GM18507 (cell line): ENCODE measurements at places on chromosomes 12 and 14.

- no peak for DNase-seq
Measured at GRCh38 chr12:58268069-58268468, 326.7 kb downstream of the ATP23 start.

DNA sequence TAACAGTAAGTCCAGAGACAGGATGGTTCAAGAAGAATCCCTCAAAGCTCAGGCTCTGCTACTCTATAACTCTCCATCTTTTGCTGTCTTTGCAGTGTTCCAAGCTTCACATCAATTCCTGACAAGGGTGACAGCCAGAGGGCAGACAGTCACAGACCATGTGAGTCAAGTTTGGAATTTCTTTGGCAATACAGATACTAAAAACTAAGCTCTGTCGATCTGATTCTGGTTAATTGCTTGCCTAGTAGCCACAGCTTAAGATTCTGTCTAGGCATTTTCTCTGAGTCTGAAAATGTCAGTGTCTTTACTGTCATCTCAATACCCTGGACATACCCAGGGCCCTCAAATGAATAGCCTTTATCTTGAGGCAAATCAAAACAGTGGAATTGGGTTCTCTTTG, 153.7 kb downstream of the CEP128 start:
- no peak for DNase-seq

DNA sequence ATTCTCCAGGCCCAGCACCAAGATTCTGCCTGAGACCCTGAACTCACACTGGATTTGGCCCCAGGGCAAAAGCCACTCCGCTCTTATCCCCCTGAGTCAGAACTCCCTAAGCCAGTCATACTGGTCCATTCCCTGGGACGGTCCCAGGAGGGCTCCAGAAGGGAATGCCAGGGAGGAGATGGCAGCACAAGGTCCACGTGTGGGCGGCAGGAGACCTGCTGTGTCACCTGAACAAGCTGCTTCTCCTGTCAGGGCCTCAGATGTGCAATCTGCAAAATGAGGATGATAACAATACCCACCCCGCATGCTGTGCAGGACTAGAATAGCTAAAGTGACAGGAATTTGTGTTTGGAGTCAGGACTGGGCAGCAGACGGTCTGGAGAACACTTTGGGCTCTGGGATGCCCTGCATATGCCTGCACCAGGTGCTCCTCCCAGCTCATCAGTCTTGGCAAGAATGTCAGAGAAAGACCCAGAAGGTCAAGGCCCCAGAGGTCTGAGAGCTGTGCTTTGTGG, 40.3 kb downstream of the CMKLR1 start:
- DNase-seq = no peak

GRCh38 chr14:28983279-28983678, 216.7 kb downstream of the FOXG1 start:
- DNase-seq = no peak

DNA sequence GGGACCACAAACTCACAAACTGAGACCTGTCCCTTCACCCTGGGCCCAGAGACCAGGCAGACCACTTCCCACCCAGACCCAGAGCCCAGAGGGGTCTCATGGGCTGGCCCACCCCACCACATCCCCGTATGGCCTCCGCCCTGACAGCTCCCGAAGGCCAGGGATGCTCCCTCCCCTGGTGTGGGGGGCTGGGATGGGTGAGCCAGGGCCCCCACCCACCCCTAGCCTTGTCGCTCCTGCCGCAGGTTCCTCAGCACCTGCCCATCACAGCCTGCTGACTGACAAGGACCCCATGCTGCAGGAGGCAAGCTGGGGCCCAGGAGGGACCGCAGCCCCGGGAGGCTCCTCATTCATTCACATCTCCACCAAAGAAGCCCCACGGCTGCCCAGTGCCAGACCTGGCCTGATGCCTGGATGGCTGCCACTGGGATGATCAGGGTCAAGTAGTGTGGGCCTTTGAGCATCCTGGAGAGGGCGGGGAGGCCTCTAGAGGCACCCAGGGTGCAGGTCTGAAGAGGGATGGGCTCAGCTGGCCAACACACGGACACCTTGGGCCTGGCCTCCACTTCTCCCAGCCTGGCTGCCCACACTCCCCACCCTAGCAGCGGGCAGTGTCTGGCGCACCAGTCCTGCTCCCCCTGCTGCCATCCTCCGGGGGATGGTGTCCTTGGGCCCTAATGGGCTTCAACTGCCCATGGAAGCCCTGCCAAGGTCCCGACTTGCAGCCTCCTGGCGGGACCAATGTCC, 24.7 kb upstream of the GPR132 start:
- DNase-seq = no peak

- DNase-seq = no peak
Measured at GRCh38 chr12:102435827-102436436, 44.4 kb downstream of the IGF1 start.

DNA sequence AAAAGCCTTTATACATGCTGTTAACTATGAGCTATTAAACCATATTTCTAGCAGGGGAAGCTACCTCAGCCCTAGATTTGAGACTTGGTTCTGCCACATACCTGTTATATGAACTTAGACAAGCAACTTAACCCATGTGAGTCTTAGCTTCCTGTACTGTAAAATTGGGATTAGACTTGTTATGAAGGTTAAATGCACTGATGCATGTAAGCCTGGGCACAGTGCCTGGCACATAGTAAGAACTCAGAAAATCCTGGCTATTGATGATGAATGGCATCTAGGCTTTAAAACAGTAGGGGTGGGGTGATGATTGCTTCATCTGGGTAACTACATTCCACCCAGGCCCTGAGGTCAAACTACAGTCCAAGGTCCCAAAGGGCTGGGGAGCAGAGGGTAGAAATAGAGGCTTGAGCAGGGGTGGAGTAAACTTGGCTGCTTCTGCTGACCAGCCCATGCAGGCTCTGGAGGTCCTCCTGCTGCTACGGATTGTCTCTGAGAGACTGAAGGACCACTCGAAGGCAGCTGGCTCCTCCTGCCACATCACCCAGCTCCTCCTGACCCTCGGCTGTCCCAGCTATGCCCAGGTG, 11.3 kb downstream of the ESPL1 start:
- DNase-seq = no peak

DNA sequence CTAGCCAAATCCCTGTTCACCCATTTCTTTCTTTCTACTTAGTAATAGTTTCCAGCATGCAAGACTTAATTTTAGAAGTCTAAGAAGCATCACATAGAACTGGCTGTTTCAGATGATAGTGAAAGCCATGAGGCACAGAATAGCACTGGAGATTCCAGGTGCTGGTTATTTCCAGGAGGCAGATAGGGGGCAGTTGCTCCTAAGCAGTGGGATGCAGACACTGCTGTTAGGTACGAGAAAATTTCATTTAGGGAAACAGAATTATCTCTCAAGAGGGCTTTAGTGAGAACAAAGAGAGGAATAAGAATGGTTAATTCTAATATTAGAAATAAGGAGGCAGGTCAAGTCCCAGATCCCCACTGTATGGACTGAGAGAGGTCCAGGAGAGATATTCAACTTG, 3.6 kb upstream of the MDGA2 start:
- no peak for DNase-seq

DNA sequence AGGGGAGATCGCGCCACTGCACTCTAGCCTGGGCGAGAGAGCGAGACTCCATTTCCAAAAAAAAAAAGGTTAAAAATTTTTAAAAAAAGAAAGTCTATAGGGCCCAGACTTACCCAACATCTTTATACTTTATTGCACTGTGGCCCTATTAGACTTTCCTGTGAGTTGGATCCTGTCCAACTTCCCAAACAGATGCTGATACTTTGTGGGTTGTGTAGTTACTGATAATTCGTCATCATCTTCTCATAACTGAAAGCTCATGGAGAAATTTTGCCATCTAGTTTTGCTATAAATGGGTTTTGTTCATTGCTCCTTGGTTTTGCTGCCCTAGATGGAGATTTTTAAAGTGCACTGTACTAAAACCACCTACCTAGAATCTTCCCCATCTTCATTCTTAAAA, 31.1 kb downstream of the APOBEC1 start:
- DNase-seq = no peak

DNA sequence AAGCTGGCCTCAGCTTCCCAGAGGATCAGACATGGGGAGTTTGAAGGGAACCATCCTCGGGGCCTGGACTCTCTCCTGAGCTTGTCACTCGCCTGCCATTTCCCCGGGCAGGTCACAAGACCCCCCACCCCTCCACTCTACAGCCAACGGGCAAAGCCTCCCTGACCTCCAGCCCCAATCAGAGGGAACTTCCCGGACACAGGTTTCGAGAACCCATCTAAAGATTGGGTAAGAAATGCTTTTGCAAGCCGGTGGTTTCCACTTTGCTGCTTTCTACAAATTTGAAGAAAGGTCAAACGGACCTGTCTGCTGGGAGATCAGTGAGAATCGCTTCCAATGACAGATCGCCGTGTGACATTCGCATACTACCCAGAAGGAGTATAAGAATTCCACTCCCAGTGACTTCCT, 89.6 kb downstream of the SCARB1 start:
- no peak for DNase-seq

DNA sequence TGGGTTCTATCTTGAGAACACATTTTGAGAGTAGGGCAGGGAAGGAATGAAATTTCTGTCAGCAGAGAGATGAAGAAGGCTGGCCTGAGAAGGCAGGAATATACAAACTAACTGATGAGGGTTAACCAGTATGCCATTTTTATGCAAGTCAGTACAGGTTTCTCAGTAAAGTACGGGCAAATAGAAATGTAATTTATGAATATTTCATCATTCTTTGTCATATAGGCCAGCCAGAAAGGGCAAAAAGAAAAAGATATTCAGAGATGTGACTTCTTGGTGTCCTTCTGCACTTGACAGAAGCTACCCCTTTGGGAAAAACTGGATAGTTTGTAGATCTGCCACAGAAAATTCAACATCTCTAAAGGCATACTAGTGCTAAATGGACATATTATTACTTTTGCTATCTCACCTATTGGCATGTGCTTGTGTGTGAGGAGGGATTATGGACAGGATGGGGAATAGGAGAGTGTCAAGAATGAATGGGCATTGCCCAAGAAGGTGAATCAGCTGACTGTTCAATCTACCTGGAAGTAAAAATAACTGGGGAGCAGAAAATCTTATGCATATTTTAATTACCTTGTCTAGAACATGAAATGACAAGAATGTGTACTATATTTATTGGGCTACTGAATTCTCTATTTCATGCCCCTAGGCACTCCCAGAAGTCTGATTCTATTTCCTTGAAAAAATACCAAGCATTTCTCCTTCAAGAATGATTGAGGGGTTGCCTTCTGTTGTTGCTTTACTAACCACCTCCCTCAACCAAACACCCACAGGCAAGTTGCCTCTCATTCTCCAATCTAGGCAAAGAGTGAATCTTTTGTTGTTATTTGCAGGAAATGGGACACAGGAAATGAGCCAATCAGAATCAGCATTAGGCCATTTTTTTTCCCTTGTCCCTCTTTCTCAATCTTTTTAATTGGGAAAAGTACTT, 175.1 kb upstream of the SLC38A2 start:
- DNase-seq = no peak

DNA sequence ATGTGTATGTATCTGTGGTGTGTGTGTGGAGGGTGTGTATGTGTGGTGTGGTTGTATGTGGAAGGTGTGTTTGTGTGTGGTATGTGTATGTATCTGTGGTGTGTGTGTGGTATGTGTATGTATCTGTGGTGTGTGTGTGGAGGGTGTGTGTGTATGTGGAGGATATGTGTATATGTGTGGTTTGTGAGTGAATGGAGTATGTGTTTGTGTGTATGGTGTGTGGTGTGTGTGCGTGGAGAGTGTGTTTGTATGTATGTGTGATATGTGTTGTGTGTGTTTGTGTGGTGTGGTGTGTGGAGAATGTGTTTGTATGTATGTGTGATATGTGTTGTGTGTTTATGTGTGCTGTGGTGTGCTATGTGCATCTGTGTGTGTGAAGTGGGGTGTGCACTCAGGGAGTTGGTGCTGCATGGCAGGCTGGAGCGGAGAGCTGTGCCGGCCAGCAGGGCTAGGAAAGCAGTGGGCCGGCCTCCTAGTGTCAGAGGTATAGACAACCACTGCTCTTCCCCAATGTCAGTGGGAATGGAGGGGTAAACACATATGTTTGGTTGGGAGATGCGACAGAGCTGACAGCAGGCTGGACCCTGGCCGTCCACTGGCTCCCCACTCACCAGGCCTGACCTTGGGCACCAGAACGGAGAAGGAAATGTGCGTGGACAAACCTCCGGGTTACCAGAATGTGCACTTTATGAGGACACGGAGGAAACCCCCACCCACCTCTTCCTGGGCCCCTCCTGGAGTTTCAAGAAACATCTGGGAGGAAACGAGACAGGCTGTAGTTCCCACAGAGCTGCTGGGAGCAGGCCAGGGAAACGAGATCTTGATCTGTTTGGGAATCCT, 60.7 kb downstream of the CLMN start:
- DNase-seq = no peak

DNA sequence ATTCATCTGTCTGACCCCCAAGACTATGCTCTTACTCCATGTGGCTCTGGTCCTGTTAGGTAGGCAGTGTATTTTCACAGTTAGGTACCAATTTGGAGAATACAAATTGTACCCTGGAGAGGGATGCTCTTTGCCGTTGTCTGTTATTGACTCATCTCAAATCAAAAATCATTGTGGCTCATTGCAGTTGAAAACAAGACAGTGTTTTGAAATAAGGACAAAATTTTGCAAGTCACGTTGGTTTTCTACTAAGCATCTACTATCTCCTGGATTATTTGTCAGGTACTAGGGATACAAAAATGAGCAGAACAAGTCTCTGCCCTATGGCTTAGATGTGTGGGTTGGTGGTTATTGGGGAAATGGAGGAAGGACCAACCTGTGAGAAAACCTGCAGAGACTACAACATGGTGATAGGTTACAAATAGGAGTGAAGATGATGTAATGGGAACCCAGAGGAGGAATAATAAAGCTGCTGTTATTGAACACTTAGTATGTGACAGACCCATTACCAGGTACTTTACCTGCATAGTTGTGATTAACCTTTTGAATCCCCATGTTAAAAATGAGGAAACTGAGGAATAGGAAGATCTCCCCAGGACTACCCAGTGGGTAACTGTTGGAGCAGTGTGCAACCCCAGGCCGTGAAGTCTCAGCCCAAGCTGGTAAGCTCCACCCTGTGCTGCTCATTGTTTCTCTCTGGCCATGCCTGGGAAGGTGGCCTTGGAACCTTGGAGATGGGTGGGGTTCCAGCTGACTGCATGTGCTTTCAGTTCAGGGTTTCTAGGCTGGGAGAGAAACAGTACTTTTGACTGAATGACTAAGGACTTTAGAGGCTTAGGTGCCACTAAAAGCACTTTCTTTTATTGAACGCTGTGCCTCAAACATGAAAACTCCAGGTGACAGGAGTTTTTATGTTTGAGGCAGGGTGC, 72.9 kb upstream of the SRSF5 start:
- DNase-seq = no peak

DNA sequence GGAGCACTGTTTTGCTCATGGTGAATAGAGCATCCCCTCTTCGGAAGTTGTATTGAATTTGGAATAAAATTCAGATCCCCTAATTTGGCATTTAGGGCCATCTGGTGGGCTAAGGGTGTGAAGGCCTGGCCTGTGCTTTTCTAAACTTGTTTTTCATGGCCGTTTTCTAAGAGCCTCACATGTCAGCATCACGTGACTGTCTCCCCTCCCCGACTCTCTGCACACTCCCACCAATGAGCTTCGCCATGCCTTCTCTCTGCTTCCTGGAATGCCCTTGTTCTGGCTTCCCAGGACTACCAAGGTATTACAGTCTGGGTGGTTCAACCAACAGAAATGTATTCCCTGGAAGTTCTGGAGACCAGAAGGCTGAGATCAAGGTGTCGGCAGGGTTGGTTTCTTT, 85.3 kb downstream of the PRIMA1 start:
- DNase-seq = no peak
